Cardiac muscle cell (in vitro differentiated cells and primary cell): ENCODE measurements at places on chromosomes 5 and 9.
A peak's percentile ranks its signal among the peaks of the same experiment; 100 is the strongest.

- DNase-seq: no peak
Observed at GRCh38 chr9:69190086-69190862, 16.2 kb downstream of the TJP2 start.

DNA sequence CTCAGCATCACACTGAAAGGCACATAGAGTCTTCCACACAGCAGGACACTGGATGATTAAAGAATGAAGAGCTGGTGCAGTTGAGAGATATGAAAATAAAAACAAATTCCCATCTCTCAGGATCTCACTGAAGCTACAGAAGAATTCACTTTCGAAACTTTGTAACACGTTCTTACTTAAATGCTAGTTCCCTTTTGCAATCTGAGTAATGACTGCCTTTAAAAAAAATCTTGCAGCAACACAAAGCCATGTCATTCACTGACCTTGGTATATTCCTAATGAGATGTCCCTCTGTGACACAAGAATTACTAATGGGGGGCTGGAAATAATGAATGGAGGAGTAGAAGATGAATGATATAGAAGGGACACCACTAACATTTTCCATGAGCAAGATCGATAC lies 201.8 kb downstream of the GLIS3 start:
- no peak for DNase-seq

DNA sequence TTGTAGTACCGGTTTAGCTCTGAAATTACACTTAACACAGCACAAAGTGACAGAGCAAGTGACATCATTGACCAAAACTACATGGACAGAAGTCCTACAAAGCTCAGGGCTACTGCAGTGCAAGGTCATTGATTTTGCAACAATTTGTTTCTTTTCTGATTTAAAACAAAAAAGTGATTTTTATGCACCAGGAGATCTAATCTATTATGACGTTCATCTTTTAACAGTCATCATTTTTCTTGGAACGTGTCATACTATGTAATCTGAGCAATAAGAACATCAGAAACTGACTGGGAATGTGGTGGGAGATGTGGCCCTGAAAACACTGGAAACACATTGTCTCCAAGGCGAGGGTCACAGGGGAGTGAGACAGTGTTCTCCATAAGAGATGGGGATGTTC lies 17.4 kb upstream of the ZFAND5 start:
- peak; percentile 48 for DNase-seq

DNA sequence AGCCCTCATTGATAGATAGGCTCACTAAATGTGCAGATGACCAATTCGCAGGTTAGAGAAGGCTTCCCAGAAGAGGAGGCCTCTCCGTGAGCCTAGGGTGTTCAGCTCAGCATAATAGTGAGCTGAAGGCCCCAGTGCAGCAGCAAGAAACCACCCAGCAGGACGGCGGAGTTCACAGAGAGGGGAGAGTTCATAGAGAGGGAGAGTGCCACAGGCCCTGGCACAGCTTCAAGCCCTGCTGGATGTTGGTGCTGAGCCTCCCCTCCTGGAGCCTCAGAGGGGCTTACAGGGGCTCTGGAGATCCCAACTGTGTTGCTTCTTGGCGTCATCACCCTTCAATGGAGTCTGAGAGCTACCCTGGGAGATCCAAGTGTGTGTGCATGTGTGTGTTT lies 2.1 kb downstream of the SLC22A5 start:
- DNase-seq: no peak

DNA sequence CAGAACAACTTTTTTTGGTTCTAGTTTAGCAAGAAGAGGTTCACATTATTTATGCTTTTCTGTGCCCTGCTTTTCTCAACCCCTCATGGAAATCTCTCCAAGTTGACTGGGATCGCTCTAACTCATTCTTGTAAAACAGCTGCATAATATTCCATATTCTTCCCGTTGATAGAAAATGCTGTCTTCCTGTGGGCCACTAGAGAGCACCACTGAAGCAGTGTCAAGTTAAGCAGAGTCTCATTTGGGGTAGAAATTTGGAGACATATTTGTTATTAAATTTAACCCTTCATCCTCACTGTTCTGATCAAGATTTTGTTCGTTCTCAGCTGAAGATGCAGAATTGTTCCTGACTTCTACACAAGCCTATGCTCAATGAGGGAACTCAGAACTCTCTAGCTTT lies 140.1 kb downstream of the CEMIP2 start:
- DNase-seq: no peak

GRCh38 chr5:78519198-78519941 lies 129.2 kb downstream of the LHFPL2 start:
- no peak for DNase-seq

- DNase-seq: no peak
Observed at GRCh38 chr9:117344892-117345660, 69.8 kb downstream of the ASTN2 start.

GRCh38 chr5:2895876-2896275 lies 144.4 kb upstream of the IRX2 start:
- no peak for DNase-seq

GRCh38 chr9:123964761-123965160 lies 34.8 kb upstream of the DENND1A start:
- DNase-seq: no peak

DNA sequence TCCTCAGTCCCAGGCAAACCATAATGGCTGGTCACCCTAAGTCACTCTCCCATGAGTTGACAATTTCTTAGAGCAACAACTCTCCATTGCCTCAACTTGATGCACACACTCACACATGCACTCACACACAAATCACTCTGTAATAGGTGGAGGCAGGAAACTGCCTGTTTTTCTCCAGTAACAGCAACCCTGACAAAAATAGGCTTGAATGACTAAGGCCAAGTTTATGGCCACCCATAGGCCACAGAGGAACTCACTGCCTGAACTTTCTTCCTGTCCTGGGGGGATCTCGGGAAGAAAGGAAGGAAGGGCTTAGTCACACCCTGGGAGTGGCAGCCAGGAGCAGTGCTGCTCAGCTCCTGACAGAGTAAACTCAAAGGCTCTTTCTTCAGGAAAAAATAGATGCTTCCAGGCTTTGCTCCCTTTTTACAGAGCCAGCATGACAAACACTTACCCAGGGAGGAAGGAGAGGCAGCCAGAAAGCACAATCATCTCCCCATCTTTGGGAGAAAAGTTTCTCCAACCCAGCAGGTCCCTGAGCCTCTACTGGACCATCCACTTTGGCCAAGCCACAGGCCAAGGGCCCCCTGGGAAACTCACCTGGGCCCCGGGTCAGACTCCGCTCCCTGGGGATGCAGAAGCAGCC lies 368 bp downstream of the SH3TC2 start:
- DNase-seq: no peak

DNA sequence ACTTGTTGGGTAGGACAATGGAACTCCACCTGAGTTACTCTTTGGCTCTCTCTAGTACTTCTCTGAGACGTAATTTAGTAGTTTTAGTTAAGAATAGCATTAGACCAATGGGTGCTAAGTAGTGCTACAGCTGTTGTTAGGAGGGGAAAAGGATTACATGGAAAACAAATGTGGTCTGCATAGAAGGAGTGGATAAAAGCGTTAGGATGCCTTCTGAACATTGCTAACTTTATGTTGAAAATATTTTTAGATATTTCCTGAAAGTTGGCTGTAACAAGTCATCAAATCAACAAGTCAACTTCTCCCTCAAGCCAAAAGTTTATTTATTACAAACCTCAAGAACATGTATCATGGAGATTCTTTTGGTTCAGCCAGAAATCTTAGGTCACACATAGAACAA lies 409.5 kb upstream of the MEF2C start:
- no peak for DNase-seq

DNA sequence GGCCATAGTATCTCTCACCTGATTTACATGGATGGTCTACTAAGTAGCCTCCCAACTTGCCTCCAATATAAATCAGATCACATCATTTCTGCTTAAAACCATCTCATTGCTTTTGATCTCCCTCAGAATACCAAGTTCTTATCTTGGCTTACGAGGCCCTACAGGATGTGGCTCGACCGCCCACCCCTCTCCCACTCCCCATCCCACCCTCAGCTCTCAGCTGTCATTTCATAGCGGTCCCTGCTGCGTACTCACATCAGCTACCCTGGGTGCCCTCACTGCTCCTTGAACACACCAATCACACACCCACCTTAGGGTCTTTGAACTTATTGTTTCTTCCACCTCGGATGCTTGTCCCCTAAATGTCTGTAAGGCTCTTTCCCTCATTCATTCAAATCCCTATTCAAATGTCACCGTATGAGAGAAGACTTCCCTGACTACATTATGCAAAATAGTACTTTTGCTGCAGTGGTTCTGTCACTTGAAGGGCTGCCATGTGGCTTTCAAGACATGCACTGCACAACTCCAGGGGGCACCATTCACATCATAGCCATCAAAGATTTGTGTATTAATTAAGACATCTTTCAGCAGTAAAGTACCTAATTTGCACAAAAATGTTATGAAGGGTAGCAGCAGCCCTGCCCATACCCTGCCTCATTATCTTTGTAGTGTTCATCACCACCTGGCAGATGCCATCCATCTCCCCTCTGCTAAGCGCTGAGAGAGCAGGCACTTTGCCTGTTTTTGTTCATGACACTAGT lies 171.1 kb downstream of the ENC1 start:
- DNase-seq: no peak

DNA sequence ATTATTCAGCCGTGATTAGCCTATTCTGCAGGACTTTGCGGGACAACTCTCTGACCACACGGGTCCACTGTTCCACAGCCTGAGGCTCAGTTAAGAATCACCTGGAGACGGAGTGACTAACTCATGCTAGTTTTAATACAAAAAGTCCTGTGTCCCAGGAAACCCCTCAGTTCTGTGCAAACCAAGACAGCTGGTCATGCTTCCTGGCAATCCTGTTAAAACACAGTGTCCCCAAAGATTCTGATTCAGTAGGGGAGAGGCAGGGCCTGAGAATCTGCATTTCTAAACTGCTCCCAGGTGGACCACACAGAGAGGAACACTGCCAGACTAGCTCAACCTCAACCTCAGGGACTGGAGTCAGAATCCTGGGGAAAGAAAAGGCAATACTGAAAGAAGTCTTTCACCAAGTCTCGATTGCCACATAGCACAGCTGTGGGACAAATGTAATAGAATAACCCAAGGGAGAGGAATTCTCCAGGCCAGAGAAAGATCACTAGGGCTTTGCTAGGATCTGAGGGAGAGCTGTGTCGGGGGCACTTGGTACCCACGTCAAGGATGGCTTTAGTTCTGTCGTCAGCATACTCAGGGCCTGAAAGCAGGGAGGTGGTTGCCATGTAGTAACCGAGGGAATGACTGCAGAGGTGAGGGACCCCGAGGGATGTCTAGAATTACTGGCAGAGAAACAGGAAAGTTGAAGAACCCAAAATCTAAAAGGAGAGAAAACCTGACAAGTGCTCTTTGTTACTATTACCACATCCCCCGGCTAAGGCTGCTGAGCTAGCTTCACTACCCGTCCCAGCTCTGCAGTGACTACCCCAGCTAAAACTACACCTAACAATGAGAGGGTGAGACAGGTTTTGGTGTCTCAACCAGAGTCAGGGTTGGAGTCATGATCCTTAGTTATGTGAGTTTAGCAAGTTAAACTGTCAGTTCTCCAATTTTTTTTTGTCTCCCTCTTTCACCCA lies 8.6 kb downstream of the SUSD1 start:
- no peak for DNase-seq

GRCh38 chr9:126514037-126514821 lies 99.5 kb upstream of the LMX1B start:
- peak; percentile 83 for DNase-seq

DNA sequence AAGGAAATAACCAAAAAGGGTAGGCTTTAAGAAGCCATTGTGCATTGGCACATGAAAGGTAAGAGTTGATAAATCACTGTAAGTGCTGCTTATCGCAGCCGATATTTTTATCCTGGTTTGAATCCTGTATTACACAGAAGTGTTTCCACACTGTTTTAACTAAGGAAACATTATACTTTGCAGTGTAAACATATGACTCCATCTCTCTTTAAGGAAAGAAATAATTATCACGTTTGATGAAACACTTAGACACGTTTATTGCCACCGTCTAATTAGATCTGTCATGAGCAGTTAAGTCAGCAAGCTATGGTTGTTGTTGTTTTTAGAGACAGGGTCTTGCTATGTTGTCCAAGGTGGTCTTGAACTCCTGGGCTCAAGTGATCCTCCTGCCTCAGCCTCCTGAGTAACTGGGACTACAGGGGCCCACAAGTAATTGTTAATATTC lies 85.7 kb upstream of the TNFAIP8 start:
- DNase-seq: no peak

DNA sequence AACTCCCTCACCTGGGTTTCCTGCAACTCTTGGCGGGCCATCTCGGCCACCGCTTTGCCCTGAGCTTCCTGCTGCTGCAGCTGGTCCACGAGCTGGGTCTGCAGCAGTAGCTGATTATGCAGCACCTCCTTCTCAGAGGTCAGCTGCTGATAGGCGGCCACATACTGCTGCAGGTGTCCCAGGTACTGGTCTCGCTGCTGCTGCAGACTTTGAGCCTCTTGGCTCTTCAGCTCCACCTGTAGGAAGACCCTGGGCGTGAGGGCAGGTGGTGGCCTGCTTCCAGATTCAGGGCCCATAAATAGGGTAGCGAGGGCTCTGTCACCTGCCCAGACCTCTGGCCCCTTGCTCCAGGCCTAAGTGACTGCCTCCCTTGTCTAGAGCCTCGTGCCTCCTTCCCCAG lies 16.7 kb downstream of the GOLGA2 start:
- DNase-seq: no peak

GRCh38 chr5:16579142-16579847 lies 37.5 kb downstream of the RETREG1 start:
- no peak for DNase-seq

DNA sequence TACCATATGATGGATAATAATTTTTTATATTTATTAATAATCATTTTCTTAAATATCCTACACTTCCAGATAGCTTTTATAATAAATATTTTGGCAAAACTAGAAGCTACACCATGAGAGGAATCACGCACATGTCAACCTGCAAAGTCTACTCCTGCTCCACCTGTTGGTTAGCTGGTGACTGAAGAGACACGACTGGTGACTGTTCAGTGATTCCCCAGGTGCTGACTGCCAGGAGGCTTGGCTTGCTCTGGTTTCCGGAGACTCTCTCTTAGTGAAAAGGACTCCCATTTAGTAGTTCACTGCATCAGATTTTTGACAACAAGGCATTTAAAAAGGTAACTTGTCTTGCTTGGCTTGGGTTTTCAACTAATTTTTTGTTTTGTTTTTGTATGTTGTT lies 20.9 kb downstream of the GZMA start:
- no peak for DNase-seq

- peak; percentile 67 for DNase-seq
Observed at GRCh38 chr5:119386596-119387344, 31.0 kb downstream of the TNFAIP8 start.
